ENCODE measurements at places on chromosomes 4 and X. TPM values are rescaled to one million over a fixed set of nuclear protein-coding genes. Genes with fewer than 3 reads are reported as not detected.

DNA sequence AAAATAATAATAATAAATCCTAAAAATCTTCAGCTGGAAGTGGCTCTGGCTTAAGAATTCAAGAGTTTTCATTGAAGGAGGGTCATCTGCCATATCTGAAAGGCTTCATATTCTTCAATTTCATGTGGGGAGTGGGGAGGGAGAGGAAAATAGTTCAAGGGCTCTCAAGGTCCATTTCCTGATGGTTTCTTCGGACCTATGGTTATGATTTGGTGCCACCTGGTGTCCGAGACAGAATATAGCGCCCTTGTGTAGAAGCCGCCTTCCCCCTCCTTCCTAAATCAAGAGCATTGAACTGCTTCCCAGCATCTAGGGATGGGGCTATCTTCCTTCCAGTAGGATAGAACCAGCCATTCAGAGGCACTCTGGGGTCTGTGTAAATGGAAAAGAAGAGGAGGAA, 34.3 kb downstream of the NLGN3 start:
- no peak overlapping the region for H3K27ac ChIP-seq
- DNase-seq, result peak; percentile 91
- H3K36me3 ChIP-seq, result no peaks in the 10 kb centered on the region
- peaks cover 8% of the 10 kb centered on the region for H3K4me1 ChIP-seq

- H3K4me1 ChIP-seq, result peaks cover 5% of the 10 kb centered on the region
- H3K27me3 ChIP-seq, result no peaks in the 10 kb centered on the region
- DNase-seq, result no peak
- no peak overlapping the region for H3K27ac ChIP-seq
- no peaks in the 10 kb centered on the region for H3K36me3 ChIP-seq
Measured at GRCh38 chr4:16155528-16156169, 70.6 kb downstream of the TAPT1 start.

- no peaks in the 10 kb centered on the region for H3K27me3 ChIP-seq
- no peaks in the 10 kb centered on the region for H3K36me3 ChIP-seq
- DNase-seq, result no peak
- no peak overlapping the region for H3K4me3 ChIP-seq
Measured at GRCh38 chr4:113162089-113162488, 112.6 kb downstream of the ANK2 start.

DNA sequence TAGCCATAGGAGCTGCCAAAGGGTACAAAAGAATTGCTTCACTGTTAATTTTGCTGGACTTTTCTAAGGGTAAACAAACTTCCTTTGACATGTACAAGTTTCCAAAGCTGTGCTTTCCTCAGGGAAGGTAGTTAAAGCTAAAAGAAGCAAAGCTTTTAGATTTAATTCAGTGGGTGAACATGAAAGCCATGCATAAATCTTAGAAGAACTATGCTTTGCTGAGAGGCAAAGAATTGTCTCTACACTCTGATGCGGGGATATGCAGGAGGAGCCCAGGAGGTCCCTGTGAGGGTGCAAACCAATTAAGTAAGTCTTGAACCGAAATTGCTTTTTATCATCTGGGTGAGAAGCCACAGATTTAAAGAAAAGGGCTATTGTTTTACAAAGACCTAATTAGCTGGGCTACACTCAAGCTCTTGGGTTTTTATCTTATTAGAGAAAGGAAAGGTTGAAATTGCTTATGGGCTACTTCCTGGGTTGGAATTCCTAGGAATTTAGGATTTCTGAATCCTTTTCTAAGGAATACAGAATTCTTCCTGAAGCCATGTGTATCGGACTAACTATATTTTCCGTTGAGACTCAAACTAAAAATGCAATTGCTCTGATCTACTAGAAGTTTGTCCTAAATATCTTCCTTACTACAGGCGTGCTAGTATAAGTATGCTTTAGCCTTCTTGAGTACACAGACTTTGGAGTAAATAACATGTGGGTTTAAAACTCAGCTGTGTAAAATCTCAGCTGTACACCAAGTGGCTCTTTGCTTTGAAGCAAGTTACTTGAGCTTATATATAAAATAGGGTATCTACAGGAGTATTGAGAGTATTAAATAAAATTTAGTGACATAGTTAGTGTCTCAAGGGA, 188.4 kb upstream of the ANK2 start:
- H3K4me3 ChIP-seq, result no peak overlapping the region
- H3K36me3 ChIP-seq, result no peaks in the 10 kb centered on the region

DNA sequence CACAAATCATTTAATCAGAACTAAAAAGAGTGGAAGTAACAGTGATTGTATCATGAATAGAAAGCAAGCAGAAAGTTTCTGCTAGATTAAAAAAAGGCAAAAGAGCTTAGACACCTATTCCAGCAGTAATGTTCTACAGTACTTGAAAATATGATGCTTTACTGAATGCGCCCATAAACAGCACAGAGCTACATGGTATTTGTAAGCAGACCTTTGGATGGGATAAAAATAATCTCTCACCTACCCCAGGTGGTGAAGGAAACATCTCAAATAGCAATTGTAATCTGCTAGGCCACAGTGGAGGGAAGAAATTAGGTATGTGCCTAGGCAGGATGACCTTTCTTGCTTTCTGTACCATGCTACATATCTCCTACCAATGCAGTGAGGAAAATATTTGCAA, 280.9 kb upstream of the PRKX start:
- H3K27ac ChIP-seq, result no peak overlapping the region
- no peaks in the 10 kb centered on the region for H3K36me3 ChIP-seq
- H3K4me3 ChIP-seq, result no peak overlapping the region
- no peak for DNase-seq
- no peaks in the 10 kb centered on the region for H3K27me3 ChIP-seq

GRCh38 chrX:19774905-19775304, 112.5 kb downstream of the SH3KBP1 start:
- no peak for DNase-seq
- H3K4me3 ChIP-seq, result no peak overlapping the region
- no peaks in the 10 kb centered on the region for H3K27me3 ChIP-seq
- H3K36me3 ChIP-seq, result no peaks in the 10 kb centered on the region
- H3K27ac ChIP-seq, result no peak overlapping the region
- H3K4me1 ChIP-seq, result peaks cover 12% of the 10 kb centered on the region

DNA sequence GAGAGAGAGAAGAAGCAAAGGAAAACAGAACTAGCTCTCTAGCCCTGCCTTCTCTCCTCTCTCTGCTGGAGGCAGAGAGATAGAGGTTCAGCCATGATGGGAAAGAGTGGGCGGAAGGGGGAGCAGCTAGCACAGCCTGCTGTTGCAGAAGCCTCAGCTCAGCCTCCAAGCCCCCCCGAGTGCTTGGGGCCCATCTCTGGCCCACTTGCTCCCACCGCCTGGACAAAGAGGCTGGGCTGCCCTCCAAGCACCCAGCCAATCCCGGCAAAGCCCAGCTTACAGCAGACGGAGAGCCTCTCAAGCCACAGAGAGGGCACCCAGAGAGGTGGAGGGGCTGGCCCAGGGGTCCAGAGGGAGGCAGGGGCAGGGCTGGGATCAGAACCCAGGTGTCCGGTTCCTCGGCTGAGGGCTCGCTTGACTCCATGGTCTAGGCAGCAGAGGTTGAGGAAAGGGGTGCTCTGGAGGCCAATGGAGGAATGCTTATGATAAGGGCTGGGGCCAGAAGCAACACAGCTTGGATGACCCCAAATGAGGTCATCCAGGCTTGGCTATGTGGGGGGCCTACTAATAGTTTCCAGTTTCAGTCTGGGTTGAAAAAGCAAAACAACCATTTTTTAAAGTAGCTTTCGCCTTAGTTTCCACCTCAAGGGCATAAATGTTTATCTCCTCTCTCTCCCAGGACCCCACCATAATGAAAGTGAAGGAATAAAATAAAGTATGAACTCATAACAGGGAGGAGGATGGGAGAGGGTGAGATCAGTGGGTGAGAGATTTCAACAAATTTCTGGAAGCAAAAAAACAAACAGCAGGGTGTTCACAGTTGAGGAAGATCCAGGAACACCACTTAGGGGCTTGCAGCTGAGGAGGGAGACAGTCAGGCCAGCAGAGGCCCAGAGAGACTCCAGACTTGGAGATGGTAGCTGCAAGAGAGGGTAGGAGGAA, 24.9 kb upstream of the IQSEC2 start:
- H3K27ac ChIP-seq, result no peak overlapping the region
- H3K4me1 ChIP-seq, result no peaks in the 10 kb centered on the region
- H3K36me3 ChIP-seq, result no peaks in the 10 kb centered on the region
- no peaks in the 10 kb centered on the region for H3K27me3 ChIP-seq
- H3K4me3 ChIP-seq, result no peak overlapping the region

GRCh38 chr4:81723927-81724587, 252.3 kb upstream of the RASGEF1B start:
- H3K27ac ChIP-seq, result no peak overlapping the region
- no peak overlapping the region for H3K4me3 ChIP-seq
- no peak for DNase-seq
- no peaks in the 10 kb centered on the region for H3K36me3 ChIP-seq

DNA sequence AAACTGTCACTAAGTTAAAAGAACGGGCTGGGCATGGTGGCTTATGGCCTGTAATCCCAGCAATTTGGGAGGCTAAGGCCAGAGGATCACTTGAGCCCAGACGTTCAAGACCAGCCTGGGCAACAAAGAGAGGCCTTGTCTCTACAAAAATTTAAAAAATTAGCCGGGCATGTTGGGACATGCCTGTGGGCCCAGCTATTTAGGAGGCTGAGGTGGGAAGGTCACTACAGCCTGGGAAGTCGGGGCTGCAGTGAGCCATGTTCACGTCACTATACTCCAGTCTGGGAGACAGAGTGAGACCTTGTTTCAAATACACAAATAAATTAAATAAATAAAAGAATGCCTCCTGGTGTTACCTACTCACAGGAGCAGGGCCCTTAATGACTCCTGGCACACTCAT, 69.5 kb downstream of the APBB2 start:
- no peak overlapping the region for H3K4me3 ChIP-seq
- no peaks in the 10 kb centered on the region for H3K36me3 ChIP-seq
- H3K27me3 ChIP-seq, result no peaks in the 10 kb centered on the region

GRCh38 chr4:147361726-147362125, 119.2 kb upstream of the EDNRA start:
- H3K27me3 ChIP-seq, result no peaks in the 10 kb centered on the region
- H3K4me3 ChIP-seq, result no peak overlapping the region
- H3K4me1 ChIP-seq, result peaks cover 32% of the 10 kb centered on the region
- no peak for DNase-seq
- H3K27ac ChIP-seq, result peak overlapping the region; percentile 45

- no peak overlapping the region for H3K4me3 ChIP-seq
- H3K27me3 ChIP-seq, result no peaks in the 10 kb centered on the region
- peaks cover 18% of the 10 kb centered on the region for H3K4me1 ChIP-seq
- H3K36me3 ChIP-seq, result no peaks in the 10 kb centered on the region
- no peak for DNase-seq
Measured at GRCh38 chrX:39729981-39730661, 367.6 kb downstream of the BCOR start.

DNA sequence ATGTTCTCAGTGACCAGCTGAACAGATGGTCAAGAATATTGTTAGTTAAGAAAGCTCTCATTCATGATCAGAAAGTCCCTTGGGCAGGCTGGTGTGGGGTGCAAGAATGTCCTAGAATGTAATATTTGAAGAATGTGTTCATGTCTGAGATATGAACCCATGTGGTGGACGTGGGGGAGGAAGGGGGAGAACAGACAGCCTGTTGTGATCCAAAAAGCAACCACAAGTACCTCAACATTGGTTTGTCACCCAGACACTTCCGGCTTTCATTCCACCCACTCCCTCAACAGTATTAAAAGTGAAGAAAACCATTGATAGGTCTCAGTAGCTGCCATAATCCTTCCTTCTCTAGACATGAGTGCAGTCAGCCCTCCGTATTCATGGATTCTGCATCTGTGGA, 82.2 kb downstream of the MAML3 start:
- H3K4me3 ChIP-seq, result no peak overlapping the region
- no peaks in the 10 kb centered on the region for H3K36me3 ChIP-seq
- no peaks in the 10 kb centered on the region for H3K27me3 ChIP-seq
- H3K27ac ChIP-seq, result no peak overlapping the region
- no peaks in the 10 kb centered on the region for H3K4me1 ChIP-seq

DNA sequence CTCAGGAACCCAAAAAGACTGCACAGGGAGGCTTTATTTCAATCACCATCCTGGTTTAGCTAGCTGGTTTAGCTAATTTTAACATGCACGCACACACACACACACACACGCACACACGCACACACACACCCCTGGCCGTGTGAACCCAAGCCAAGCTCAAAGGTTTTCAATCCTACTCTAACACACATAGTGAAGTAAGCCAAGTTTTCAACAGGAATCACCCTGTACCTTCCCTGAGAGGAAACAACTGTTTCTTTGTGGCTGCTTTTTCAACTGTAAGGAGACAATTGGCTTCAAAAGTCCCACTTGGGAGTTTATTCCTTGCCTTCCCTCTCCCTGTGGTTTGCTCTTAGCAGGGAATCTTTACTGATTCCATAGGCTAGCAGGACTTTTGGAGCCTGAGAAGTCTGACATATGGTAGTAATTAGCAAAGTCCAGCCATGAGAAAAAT, 98.9 kb upstream of the BMP3 start:
- no peaks in the 10 kb centered on the region for H3K36me3 ChIP-seq
- H3K27ac ChIP-seq, result no peak overlapping the region
- no peak overlapping the region for H3K4me3 ChIP-seq
- no peak for DNase-seq

GRCh38 chrX:56974408-56974807, 20.9 kb downstream of the SPIN3 start:
- H3K27ac ChIP-seq, result no peak overlapping the region
- H3K4me1 ChIP-seq, result no peaks in the 10 kb centered on the region
- H3K27me3 ChIP-seq, result no peaks in the 10 kb centered on the region
- H3K4me3 ChIP-seq, result no peak overlapping the region

DNA sequence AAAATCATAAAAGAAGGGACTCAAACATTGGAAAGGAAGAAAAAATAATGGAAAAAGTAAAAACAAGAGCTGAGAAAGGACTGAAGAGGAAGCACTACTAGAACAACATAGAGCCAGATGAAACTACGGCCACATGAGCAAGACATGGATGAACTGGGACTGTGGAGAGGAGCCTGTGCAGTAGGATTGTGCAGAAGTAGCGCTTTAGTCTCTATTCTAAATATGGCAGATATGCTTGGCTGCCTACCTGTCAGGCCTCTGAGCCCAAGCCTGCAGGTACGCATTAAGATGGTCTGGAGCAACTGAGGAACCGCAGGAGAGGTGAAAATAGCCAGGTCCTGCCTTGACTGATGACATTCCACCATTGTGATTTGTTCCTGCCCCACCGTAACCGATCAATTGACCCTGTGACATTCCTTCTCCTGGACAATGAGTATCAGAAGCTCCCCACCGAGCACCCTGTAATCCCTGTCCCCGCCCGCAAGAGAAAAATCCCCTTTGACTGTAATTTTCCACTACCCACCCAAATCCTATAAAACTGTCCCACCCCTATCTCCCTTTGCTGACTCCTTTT, 154.3 kb downstream of the CAMK2D start:
- no peaks in the 10 kb centered on the region for H3K36me3 ChIP-seq
- no peak overlapping the region for H3K4me3 ChIP-seq
- peaks cover 18% of the 10 kb centered on the region for H3K4me1 ChIP-seq
- no peak for DNase-seq

Gene SAP30
- total RNA-seq, result 39.6 TPM

Gene VCX
- total RNA-seq, result not detected

Gene PRDM8
- total RNA-seq, result 44.2 TPM

Gene WDR44
- total RNA-seq, result 31.9 TPM

Gene NOX1
- not detected for total RNA-seq

Gene SHROOM4
- 11.5 TPM for total RNA-seq

Gene KIT
- total RNA-seq, result 44.4 TPM

Gene PPEF2
- total RNA-seq, result not detected

Gene CACNA1F
- 0.42 TPM for total RNA-seq

Gene TXK
- total RNA-seq, result 2.1 TPM

All from esophagus muscularis mucosa (tissue), 4 donors.